Stimulated activated CD4-positive, alpha-beta T cell treated with anti-CD3 and anti-CD28 coated beads, TNF-alpha, amount 100 ng/mL, for 4 hours (primary cell): ENCODE measurements at places on chromosomes 7 and 10.

DNA sequence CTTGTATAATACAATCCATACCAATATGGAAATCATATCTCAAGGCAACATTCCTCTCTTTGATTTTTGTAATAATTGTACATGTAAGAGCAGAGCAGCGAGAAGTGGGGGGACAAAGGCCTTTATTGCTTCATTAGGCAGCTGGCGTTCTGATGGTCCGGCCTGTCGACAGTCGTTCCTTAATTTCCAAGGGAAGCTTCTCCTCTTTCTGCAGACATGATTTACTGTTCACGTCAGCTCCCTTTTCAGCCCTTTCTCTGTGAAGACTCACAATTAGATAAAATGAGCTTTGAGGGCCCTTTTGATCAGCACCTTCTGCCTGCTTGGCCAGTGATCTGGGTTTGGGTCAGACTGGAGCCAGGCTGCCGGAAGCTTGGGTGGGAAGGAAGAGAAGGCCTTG is 65.6 kb upstream of the CTBP2 start:
- no peak for DNase-seq

DNA sequence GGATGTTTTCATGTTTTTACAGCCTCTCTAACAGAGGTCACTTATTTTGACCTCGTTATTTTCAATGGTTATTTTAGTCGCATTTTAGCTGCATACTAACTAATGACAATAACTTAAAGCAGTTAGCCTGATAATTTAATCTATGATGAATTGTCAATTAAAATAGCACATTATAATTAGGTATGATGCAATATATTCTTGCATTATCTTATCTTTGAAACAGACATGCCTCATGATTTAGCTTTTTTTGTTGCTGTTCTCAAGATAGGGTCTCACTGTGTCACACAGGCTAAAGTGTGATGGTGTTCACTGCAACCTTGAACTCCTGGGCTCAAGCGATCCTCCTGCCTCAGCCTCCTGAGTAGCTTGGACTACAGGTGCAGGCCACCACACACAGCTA is 126.4 kb downstream of the KBTBD2 start:
- DNase-seq, result no peak

- no peak for DNase-seq
Measured at GRCh38 chr10:11551916-11552602, 59.4 kb downstream of the USP6NL start.

DNA sequence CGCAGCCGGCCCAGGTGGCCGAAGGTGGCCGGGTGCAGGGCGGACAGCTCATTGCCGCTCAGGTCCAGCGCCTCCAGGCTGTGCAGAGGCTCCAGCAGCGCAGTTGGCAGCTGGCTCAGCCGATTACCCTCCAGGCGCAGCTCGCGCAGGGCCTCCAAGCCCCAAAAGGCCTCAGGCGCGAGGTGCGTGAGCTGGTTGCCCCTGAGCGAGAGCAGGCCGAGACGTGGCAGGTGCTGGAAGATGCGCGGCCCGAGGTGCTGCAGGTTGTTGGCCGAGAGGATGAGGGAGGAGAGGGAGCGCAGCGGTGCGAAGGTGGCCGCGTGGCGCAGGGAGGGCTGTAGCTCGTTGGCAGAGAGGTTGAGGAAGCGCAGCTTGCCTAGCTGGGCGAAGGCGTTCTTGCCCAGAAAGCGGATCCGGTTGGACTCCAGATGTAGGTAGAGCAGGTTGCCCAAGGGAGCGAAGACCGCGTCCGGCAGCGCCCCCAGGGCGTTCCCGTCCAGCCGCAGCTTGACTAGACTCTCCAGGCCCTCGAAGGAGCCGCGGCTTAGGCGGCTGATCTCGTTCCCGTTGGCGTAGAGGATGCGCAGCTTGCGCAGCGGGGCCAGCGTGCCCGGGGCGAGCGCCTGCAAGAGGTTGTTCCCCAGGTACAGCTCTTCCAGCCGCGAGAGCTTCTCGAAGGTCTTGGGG is 923 bp downstream of the TRIL start:
- DNase-seq, result no peak

DNA sequence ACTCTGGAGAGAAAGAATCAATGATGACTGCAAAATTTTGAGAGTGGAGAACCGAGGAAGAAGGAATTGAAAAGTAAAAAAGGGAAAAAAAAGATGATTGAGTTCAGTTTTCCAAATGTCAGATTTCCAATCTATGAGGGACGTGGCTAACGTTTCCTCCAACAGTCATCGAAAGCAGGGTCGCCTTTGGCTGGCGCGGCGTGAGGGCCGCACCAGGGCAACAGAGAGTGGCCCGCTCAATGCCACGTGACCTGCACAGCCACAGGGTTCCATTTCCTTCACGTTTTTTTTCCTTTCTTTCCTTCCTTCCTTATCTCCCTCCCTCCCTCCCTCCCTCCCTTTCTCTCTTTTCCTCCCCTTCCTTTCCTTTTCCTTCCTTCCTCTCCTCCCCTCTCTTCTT is 101.9 kb downstream of the WDR37 start:
- no peak for DNase-seq

- no peak for DNase-seq
Measured at GRCh38 chr10:59315465-59315864, 46.9 kb downstream of the FAM13C start.

- no peak for DNase-seq
Measured at GRCh38 chr7:47497367-47498096, 84.4 kb downstream of the TNS3 start.

DNA sequence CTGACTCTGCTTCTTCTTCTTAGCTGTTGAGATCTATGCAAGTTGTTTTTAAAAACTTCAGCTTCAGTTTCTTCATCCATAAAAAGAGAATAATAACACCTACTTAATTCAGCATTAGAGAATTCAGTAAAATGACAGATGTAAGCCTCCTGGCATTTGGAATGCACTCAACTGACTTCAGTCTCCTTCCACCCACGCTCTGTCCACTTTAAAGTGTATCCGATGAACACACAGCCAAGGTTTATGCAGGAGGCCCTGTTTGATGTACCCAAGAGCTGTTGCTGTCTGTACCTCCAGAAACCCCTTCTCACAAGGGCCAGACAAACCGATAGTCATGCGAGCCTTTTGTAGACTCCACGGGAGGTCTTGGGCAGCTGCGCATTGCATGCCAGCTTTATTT is 27.1 kb upstream of the SLC35B4 start:
- DNase-seq, result no peak

- no peak for DNase-seq
Measured at GRCh38 chr10:119318411-119319160, 111.2 kb downstream of the GRK5 start.

DNA sequence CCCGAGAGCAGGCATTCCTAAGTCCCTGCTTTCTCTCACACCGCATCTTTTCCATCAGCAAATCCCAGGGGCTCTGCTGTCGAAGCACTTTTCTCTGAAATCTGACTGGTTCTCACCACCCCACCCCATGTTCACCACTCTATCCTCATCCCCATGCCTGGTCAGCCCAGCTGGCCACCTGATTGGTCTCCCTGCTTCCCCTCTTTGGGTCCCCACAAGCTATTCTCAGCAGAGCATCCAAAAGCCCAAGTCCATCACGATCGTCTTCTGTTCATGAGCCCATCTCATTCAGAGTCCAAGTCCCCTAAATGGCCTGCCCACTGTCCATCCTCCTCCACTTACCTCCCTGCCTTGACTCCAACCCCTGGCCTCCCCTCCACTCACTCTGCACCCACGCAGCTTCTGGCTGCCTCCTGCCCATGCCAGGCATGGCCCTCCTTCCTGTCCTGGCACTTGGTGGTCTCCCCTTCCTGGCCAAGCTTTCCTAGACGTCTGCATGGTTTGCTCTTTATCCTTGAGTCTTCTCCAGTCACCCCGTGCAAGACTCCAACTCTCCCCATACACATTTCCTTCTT is 1.6 kb upstream of the PPP2R2D start:
- no peak for DNase-seq

DNA sequence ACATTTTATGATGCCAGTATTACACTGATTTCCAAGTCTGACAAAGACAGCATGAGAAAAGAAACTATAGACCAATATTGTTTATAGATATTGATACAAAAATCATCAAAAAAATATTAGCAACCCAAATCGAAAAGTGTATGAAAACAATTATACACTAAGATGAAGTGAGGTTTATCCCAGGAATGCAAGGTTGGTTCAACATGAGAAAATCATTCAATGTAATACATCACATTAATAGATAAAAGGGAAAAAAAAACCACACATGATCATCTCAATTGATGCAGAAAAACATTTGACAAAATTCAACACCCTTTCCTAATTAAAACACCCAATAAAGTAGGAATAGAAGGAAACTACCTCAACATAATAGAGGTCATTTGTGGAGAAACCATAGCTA is 153.9 kb downstream of the DNAJC1 start:
- no peak for DNase-seq

DNA sequence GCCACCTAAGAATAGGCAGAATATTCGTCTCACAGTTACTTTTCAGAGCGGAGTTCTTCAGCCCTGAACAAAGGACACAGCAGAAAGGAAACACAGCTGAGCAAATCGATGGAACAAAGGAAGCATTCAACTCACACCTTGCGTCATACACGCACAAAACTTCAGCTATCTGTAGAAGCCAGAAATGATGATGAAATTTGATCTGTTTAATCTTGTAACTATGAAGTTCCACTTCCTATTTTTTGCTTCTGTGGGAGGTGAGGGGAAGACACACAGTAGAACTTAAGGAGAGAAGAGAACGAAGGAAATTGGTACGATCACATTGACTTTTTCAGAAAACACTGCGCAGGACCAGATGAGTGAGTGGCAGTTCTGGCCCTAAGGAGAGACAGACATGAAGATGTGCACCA is 26.2 kb downstream of the FAM171A1 start:
- DNase-seq, result no peak
